ENCODE measurements at places on chromosomes 3 and 15.
A peak's percentile ranks its signal among the peaks of the same experiment; 100 is the strongest.

DNA sequence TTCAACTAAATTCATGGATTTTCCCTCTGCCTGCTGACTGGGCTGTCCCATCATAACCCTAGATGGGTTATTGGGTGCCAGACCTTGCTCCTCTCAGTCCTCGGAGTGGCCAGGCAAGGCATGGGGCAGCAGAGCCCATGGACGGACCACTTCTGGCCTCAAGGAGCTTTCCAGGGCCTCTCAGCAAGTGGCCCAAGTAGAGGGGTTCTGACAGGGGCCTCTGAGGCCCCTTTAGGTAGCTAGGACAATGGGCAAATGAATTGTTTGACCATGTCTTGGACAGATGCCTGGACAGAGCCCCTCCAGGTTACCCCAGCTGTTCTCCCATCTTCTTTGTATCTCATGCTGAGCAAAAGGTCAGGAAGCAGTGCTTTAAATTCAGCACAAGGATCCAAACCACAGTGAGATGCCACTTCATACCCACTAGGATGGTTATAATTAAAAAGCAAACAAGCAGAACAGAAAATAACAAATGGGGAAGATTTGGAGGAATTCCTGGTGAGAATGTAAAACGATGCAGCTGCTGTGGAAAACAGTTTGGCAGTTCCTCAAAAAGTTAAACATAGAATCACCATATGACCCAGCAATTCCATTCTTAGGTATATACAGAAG lies 61.6 kb downstream of the SPSB4 start:
- no peak for DNase-seq

GRCh38 chr3:56954125-56954524 lies 106.3 kb upstream of the SPATA12 start:
- DNase-seq: no peak

DNA sequence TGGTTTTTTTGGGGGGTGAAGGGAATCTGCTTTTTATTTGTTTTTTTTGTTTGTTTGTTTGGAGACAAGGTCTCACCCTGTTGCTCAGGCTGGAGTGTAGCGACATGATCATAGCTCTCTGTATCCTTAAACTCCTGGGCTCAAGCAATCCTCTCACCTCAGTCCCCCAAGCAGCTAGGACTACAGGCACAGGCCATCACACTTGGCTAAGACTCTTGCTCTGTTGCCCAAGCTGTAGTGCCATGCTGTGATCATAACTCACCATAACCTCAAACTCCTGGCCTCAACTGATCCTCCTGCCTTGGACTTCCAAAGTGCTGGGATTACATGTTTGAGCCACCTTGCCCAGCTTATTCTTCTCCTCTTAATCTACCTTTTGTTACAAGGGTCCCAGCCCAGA lies 31.8 kb downstream of the GPR176 start:
- DNase-seq: no peak

GRCh38 chr3:14803101-14803980 lies 15.4 kb upstream of the FGD5 start:
- DNase-seq: no peak

DNA sequence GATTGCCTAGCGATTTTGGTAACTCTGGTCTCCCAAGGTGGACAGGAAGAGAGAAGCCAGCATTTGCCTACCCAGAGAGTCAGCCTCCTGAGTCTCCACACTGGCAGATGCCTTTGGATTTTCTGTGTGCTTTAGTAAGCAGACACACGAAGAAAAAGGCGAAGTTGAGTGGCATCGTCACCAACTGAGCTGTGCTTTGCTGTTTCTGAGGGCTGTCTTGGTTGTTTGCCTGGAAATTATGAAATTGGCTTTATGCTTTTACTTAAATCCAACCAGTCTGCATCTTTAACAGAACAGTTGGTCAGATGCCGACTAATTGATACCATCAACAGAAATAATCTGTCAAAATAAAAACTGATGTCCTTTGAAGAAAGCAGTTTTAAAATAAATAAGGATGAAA lies 56.0 kb downstream of the CACNA2D3 start:
- no peak for DNase-seq

DNA sequence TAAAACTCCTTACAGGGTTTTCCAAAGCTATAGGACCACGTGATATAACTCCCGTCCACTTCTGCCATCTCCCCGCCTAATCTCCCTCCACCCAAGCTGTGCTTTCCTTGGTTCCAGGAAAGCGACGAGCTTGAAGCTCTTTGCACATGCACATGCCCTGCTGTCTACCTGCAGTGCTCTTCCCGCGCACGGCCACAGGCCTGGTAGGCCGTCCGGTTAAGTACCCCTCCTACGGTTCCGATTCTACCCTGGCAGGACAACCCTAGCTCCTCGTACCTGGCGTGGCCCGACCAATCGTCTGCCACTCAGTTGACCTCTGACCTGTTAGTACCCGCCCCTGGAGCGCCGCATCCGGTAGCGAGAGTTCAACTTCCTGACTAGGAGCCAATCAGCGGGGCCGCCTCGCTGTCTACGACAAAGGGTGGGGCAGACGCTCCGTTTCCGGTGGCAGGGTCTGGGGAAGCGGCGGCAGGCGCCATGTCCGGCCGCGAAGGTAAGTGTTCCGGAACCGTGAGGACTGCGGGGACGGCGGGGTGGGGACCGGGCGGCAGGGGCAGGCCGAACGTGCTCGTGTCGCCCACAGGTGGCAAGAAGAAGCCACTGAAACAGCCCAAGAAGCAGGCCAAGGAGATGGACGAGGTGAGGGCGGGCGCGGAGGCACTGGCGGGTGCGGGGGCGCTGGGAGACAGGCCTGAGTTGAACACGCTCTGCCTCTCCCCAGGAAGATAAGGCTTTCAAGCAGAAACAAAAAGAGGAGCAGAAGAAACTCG lies at the start of the genes CCDC51 and TMA7:
CCDC51 (minus strand) TSS at position 300 of the 770 bp plus-strand sequence. CDS start 4,991 bp downstream, outside the sequence.
TMA7 (plus strand) TSS at position 438 of the 770 bp plus-strand sequence; CDS start at position 478, 40 bp downstream.
- peak; percentile 95 for DNase-seq

DNA sequence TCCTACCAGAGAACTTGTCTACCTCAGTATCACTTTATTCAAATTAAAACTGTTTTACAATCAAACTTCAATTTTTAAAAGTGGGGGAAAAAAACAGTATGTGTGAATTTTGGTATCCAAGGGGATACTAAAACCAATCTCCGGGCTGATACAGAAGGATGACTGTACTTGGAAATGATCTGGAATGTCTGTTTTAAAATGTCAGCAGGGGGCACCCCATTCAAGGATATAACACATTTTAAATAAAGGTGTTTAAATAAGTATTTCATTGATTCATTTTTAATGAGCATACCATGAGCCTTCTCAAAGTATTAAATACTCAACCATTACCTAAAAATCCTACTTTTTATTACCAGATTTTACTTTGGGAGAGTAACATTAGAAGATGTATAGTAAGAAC lies 67.9 kb downstream of the ULK4 start:
- DNase-seq: peak; percentile 23

DNA sequence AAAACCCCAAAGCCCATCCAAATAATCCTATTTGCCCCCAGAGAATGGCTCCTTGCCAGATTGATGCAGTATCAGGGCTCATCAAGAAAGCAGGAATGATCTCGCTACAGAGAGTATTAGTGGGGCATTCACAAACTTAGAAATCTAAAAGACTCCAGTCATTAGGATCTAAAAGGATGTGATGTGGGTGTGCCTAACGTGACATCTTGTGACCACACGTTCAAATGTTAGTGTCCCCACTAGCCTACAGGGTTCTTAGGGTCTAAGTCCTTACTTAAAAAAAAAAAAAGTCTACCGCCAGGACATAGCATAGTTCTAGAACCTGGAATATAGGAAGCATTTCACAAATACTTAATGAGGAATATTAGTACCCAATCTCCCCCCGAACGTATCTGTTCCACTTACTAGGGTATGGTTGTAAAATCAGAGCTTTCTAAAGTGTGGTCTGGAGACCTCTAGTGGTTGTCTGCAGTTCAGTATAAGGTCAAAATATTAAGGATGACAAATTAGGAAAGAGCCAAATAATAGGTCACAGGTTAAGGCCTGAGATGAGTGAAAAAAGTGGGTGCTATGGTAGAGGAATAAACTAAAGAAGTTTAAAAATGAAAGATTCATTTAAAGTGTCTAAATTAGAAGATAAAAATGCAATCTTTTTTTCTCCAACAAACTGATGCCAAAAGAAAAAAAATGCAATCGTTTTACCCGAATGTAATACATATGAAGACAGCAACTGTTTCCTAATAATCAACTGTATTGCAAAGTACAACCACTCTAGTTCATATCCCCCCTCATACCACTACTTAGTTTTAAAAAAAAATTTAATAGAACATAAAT lies 4.2 kb upstream of the CHRM5 start:
- DNase-seq: no peak

DNA sequence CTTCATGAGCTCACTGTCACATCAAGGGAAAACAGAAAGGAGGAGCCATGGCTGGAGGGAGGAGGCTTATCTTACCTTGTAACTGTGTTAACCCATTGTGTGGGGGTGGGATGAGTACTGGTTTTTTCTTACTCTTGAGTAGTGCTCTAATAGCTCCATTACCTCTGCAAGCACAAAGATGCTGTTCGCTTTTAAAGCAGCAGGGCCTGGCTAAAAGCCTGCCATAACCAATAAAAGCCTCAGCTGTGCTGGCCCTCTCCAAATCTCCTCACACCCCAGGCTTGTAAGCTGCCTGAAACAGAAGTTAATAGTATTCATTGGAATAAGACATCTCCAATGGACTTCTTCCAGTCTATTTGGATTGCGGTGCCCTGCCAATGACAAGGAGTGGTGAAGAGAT lies 544.1 kb downstream of the TUSC7 start:
- DNase-seq: no peak

DNA sequence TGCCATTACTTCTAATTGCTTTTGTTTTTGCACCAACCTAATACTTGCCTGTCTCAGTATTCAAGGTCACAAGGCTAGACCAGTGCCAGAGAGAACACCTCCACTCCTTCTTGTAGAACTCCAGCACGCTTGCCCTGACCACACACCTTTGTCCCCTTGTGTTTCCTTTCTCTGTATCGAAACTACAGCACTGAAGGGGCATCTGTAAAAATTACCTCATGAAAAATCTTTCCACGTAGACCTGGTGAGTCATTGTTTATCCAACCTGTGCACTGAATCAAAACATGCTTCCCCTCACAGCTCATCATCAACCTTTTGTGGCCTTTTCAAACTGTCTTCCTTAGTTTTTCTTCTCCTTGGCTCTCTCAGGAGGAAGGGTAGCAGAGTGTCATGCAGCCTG lies 259.5 kb downstream of the THRB start:
- DNase-seq: no peak

Data from hindlimb muscle (tissue), 1 donor.